ENCODE measurements at places on chromosomes 16 and 17.
A peak's percentile ranks its signal among the peaks of the same experiment; 100 is the strongest.

- DNase-seq: no peak
Measured at GRCh38 chr17:5913032-5913531, 157.1 kb upstream of the WSCD1 start.

DNA sequence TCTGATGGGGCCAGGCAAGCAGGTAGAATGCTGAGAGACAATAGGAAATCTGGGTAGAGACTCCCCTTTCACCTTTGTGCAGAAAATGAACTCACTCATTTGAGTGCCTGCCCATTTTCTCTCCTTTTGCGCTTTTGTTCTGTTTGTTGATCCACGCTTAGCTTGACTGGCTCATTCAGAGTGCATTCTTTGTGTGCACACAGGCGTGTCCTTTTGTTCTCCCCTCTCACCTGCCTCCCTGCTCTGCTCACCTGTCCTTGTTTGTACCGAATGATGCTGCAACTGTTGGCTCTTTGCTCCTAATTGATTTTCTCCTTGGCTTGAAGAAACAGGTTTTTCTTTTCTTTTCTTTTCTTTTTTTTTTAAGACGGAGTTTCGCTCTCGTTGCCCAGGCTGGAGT lies 15.8 kb downstream of the PGS1 start:
- no peak for DNase-seq

DNA sequence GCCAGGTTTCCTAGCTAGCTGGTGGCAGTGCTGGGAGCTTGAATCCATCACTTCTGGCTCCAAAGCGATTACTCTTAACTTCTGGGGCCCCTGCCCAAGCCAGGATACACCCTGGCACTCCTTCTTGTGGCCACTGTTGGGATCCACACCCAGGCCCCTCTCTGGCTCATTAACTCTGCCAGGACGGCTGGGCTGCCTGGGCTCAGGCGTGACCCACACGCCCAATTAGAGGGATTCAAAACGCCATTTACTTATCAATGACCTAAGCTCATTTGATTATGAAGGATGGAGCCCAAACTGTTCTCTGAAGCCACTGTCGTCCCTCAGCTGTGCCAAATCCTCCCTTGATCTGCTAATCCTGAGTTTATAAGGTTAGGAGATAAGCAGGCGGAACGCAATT lies 79.7 kb upstream of the BRD7 start:
- no peak for DNase-seq

GRCh38 chr17:2450016-2450650 lies 49.3 kb upstream of the MNT start:
- DNase-seq: no peak

GRCh38 chr16:80167657-80168390 lies 373.0 kb upstream of the DYNLRB2 start:
- no peak for DNase-seq

DNA sequence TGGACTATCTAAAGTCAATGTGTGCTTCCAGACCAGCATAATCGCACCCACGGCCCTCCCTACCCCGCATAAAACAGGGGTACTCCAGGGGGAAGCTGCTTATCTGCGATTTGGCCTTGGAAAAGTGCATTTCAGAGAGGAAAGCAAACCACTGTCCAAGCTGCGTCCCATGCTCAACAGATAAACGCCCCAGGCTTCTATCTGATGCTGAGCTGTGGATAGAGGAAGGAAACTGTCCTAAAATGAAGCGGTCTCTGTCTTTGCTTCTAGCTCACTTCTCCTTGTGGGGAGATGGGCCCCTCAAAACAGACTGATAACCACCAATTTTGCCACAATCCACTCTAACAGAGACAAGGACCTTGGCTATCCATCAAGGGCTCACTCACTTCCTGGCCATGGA lies 160.5 kb upstream of the TNRC6C start:
- no peak for DNase-seq

GRCh38 chr16:67892375-67892774 lies 679 bp upstream of the PSKH1 start:
- DNase-seq: no peak

- no peak for DNase-seq
Measured at GRCh38 chr16:77414752-77415231, 20.0 kb downstream of the ADAMTS18 start.

DNA sequence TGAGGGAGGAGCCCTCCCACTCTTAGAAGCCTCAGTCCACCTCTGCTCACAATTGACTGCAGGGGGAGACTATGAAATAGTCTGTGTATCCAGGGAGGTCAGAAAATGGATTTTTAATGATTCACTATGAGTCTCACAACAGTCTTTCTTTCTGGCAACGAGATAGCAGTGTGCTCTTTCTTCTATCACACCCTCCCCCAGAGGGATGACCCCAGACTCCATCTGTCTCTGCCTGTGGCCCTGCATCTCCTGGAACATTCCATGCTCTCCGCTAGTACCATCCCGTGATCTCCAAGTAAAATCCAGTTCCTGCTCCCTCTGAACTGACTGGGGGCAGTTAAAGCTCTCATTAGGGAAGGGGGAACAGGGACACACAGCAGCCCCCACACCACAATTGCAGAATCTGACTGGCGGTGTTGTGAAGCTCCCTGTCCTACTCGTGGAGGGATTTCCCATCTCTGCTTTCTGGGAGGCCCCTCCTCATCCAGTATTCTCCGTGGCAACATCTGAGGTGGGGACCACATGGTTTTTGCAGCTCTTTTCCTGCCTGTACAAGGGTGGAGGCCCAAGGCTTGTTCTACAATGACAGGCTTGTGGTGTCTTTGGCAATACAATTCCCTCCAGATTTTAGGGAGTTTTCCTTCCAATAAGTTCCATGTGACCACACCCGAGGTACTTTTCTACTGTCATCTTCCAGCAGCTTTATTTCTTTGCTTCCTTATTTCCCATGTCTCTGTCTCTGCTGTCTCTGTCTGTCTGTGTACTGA lies 19.4 kb downstream of the NATD1 start:
- no peak for DNase-seq

DNA sequence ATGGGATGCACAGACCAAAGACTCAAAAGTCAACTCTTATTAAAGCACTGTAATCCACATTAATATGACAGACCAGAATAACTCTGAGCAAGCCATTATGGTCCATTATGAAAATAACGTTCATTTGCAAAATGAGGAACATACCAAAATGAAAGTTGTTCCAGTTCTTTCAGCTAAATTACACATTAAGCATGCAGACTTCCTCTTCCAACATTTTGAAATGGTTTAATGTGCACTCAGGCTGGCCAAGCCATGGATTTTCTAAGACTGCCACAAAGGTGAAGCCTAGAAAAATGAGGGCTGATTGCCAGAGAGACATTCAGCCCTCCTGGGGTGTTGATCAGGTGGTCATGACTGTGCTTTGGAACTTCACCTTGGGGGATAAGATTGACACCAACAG lies 56.7 kb upstream of the NOG start:
- no peak for DNase-seq

DNA sequence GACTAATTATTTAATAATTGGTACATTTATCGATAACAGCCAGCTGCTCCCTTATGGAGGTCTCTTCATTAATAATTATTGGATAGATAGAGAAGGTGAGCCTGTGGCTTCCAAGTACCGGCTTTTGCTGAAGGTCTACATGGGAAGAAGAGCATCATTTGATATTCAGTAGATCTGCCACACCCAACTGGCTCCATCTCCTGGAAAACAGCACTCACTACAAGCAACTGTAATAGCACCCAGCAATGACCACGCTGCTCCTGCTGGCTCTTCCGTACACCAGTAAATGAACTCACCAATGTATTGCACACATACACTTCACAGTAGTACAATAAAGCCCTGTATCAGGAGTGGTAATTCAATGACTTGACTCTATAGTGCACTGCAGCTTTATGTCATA lies 19.5 kb downstream of the MARVELD3 start:
- peak; percentile 7 for DNase-seq

GRCh38 chr16:8966817-8967131 lies 3.1 kb upstream of the USP7 start:
- no peak for DNase-seq

DNA sequence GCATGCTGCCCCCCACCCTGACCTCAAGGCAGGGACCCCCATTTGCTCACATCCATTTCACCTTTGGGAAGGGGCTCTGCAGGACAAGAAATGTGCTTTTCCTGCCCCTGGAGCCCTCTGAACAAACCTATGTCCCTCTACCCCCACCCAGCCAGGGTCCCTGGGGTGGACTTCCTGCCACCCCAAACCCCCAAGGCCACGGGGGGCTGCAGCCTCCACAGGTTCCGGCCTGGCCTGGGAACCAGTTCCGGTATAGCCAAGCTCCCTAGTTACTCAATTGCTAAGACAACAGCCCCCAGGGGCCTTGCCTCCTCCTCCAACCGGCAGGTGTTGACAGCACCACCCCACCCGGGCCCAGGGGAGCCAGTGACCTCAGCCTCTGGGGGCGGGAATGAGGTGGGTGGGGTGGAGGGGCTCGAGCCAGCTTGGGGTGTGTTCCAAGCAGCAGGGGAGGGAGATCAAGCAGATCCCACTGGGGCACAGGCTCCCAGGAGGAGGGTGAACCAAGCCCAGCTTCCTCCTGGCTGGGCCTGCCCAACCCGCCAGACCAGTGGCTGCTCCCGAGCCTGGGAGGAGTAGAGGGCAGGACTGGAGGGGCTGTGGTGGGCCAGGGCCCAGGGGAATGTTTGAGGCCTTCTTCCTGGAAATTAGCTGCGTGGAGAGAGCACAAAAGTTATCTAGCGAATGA lies 6.6 kb downstream of the PNMT start:
- no peak for DNase-seq

- no peak for DNase-seq
Measured at GRCh38 chr16:87828907-87829621, 40.2 kb downstream of the SLC7A5 start.

DNA sequence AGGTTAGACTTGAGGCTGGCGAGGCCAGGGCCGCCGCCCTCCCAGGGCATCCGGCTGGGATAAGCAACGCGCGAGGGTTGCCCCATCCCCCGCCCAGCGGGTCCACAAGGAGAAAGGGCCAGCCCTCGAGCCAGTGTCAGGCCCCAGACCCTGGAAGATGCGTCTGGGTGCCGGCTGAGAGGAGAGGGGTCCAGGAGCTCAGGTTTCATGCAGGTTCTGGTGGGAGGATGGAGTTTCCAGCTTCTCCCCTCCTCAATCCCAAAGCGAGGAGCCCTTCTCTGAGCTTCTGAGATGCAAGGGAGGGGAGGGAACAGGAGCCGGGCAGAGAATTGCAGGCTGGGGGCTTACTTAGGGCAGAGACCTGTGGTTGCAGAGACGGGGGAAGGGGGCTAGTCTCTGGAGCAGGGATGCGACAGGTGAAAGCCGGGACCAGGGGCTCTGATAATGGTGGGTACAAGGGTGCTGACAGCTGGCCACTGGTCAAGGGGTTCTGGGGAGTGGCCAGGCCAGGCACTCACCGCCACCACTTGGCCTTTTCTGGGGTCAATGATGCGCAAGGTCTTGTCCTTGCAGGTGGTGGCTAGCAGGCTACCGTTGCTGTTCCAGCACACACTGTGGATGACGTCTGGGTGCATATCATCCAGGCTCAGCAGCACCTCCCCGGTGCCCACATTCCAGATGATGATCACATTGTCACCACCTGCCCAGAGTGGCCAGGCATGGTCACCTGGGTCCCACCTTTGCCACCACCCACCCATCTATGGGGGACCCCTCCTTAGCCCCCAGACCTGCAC lies 4.2 kb downstream of the CORO6 start:
- DNase-seq: no peak

DNA sequence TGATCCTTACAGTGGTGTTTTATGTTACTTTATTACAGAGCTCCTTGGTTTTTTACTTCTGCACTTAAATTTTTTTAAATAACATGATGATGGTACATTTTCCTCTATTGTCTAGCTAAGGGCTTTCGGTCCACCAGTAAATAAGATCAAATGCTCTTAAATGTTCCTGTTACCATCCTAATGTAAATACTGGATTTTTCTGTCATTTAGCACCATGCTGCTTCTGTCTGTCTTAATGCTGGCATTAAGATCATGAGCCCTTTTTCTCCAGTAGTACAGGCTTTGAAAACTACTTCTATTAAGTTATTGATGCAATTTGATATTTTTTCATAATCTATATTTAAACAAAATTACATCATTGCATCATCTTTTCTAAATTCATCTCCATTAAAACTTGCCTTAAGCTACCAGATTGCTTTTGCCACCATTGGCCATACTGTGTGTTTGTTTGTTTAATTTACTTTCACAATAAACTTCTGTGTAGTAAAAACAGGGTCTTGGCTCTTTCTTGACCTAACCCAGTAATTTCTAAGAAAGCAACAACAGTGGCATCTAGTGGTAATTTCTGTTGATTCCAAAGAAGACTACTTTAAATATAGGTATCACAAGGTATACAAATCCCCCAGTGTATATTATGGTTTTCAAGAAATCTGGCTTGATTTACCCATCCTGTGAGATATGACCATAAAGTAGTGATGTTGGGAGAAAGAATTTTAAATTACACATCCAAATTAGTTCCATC lies 9.0 kb upstream of the PHAF1 start:
- DNase-seq: no peak

DNA sequence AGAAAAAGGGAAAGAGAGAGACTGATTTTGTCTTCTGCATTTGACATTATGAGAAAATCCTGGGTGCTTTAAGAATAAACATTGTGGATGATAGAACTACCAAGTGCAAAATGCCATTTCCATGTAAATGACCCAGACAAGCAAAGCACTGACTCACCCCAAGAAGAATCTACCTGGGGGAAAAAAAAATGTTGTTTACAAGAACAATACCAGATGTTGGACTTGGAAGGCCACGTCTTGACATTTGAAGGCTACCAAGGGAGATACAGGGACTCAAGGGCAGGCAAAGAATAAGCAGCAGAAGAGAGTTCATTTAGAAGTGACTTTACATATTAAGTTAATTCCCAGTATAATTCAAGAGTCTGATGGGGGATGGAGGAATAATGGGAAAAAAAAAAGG lies 125.3 kb downstream of the TMEM114 start:
- DNase-seq: no peak

- DNase-seq: peak; percentile 82
Measured at GRCh38 chr16:70653809-70654771, 7.7 kb downstream of the IL34 start.

- peak; percentile 69 for DNase-seq
Measured at GRCh38 chr17:64281962-64282752, 19.1 kb upstream of the TEX2 start.

- DNase-seq: no peak
Measured at GRCh38 chr17:34620458-34620857, 41.1 kb downstream of the TMEM132E start.

GRCh38 chr17:36085765-36086164 lies 4.2 kb downstream of the CCL3 start:
- DNase-seq: no peak

GRCh38 chr17:31414550-31414918 lies 23.1 kb downstream of the RAB11FIP4 start:
- DNase-seq: no peak

GRCh38 chr16:22653876-22654275 lies 143.2 kb downstream of the NPIPB5 start:
- DNase-seq: no peak

- no peak for DNase-seq
Measured at GRCh38 chr16:47858333-47858982, 297.3 kb downstream of the ABCC12 start.

- no peak for DNase-seq
Measured at GRCh38 chr17:5508810-5509209, 22.4 kb downstream of the MIS12 start.

DNA sequence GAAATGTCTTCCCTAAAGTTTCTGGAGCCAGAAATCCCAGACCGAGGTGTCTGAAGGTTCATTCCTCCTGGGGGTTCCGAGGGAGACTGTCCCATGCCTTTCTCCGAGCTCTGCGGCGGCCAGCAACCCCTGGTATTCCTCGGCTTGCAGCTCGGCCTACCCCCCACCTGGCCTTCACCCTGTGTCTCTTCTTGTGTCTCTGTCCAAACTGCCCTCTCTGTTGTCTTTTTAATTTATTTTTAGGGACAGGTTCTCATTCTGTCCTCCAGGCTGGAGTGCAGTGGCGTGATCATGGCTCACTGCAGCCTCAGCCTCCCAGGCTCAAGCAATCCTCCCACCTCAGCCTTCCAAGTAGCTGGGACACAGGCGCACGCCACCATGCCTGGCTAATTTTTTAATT lies 211.7 kb downstream of the SEC14L1 start:
- no peak for DNase-seq

Data from CD4-positive, alpha-beta T cell treated with Interleukin-17A for 4 hours (primary cell).